T1000 (cell line): ENCODE measurements at places on chromosomes 3 and 15.

DNA sequence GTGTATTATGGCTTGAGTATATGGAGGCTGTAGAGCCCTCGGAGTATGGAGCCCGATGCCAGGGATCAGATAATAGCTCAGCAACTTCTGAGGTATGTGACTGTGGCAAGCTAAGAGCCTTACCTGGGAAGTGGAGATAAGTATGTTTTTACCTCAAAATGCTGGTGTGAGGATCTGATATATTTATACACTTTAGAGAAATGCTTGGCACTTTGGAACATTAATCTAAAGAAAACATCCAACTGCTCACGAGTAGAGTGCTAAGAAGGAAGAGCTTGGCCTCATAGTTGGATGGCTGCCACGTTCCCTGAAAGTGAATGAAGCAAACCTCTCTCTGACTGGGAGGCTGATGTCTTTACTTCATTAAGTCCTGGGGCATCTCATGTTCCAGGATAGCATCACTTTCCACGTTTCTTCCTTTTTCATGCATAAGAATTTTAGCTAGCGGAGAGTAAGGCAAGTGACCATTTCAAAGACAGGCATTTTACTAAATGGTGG lies 58.9 kb upstream of the GOLGA8J start:
- DNase-seq: no peak

DNA sequence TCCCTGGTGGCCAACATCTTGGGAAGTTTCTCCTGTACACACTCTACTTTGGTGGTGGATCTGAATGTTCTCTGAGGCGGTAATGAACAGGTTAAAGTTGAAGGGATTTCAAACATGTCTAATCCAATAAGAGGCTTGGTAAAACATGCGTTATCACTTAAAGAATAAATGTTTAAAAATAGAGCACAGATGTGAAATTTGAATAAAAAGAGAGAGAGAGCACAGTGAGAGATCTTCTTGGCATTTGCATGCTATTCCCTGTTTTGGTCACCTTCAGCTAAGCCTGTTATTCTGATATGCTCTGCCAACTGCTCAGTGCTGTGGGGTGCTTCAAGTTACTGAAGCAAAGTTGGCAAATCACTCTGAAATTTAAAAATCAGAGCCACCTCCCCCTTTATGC lies 237.7 kb upstream of the WNT5A start:
- DNase-seq: no peak

DNA sequence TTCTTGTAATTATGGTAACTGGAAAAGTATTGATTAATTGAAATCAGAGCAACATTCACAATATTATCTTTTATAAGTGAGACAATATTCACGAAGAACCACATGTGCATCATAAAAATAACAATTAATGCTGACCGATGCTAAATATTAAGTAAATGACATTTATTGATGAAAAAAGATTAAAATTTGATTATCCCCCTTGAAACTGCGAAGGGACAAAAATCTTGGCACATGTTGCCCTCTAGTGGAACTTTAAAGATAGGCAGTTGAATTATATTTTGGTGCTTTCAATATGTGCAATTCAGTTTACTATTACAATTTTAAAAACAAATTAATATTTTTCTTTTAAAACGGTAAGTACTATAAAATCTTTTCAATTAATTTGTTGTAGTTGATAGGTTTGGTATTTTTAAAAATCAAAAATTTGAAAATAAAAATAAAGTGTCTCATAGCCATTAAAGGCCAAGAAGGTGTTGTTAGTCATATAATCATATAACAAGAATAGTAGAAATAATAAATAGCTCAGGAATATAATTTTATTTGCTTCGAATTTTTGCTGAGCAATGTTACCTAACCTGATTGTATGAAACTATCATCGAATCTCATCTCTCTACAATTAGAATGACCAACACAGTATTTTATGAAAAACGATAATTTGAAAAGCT lies 270.2 kb downstream of the ROBO1 start:
- no peak for DNase-seq

- no peak for DNase-seq
These were observed 427.5 kb downstream of the VGLL3 start for GRCh38 chr3:86563400-86563970.

DNA sequence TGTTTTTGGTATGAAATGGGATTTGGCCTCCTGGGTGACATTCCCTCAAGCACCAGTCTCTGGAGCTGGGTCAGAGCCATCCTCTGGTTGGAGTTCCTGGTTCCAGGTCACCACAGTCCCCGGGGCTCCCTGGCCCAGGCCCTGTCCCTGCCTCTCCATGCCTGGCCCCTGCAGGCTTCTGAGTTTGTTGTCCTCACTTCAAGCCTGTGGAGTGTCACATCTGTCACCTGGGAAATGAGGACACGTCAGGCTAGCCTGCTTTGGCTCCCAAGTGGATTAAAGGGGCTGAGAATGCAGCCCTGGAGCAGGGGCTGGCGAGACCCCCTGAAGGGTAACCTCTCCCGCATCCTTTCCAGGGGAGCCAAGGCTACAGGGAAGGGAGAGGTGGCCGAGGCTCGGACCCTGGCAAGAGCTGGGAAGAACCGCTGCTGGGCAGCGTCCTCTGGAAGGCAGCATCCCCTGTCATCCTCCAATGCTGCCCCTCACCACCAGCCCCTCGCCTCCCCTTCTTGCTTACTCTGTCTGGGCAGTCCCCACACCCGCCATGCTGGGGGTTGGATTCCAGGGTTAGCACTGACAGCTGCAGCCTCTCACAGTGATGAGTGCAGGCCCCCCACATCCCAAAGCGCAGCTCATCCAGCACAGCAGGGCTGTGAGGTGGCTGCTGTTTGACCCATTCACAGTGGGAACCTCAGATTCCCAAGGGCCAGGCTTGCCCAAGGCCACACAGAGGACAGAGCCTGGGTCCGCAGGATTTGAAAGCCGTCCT lies 75.5 kb upstream of the IQSEC1 start:
- DNase-seq: no peak

DNA sequence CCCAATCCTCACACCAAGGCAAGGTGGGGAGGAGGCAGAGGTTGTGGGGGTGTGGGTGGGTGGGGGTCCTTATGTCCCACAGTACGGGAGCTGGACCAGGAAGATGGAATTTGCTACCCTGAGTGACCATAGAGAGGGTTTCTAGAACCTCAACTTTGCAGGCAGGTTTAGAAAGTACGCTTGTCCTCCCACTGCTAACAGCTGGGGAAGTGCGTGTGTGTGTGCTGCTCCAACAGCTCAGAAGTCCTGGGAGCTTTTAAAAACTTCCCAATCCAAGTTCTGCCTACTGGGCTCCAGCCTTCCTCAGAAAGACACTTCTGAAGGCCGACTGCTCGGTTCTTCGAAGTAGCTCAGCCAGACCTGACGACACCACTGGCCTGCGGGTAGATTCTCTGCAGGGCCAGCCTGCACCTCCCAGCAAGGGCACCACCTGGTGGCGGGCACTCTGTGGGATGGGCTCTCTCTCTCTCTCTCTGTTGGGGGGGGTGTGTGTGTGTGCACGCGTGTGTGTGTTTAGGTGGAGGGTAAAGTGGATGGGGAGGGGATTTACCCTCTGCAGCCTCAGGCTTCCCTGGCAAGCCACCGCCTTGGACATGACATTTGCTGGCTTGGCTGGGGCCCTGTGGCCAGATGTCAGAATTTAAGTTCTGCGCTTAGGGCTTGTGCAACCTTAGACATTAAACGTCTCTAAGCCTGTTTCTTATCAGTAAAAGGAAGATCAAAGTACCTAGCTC lies 15.6 kb downstream of the TMEM158 start:
- peak; percentile 63 for DNase-seq

DNA sequence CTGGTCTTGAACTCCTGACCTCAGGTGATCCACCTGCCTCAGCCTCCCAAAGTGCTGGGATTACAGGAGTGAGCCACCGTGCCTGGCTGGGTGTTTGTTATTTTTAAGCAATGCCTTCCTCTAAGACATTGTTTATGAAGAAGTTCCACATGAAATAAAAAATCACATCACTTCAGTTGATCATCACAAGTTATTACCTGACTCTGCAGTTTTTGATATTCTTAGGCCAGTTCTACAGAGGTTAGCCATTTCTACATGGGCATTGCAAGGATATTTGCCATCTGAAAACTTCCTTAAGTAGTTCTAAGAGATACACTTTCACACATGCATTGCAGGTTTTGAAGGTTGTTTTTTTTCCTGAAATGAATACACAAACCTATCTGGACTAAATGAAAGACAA lies 82.1 kb downstream of the PYDC2 start:
- no peak for DNase-seq

DNA sequence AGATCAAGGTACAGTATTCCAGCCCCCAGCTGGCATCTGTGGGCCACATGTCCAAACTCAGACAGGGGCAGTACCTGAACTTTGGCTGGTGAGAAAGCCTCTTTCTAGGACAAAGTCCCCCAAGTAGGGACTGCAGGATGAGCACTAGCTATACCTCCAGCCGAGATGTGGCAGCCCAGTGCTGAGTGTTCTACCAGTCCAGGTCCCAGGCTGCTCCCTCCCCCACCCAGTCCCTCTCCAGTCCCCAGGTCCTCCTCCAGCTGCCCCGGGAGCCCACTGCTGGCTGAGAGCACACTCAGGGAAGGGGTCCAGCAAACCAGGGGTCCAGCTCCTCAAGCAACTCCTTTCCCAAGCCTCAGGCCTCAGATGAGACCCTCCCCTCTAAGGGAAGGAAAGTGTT lies 1.5 kb downstream of the SLC26A6 start:
- no peak for DNase-seq

- no peak for DNase-seq
These were observed 101.7 kb downstream of the CD200R1L start for GRCh38 chr3:112744825-112745566.

DNA sequence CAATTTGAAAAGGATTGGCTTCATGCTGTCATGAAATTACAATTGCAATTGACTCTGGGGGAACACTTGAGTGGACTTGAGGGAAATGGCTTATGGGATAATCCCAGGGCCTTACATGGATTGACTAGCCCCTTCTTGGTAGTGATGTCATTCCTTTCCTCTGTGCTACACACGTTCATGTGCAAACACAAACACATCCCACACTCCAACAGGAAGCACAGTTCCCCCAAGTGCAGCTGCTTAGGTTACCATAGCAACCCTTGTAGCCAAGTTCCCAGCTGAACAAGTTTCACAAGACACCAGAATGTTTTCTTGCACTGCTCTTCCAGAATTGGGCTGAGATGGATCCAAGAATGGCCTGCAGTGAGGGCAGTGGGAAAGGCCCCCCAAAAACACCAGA lies 217.0 kb downstream of the ZNF621 start:
- DNase-seq: no peak

- no peak for DNase-seq
These were observed 65.0 kb downstream of the TRIM69 start for GRCh38 chr15:44801364-44801763.

DNA sequence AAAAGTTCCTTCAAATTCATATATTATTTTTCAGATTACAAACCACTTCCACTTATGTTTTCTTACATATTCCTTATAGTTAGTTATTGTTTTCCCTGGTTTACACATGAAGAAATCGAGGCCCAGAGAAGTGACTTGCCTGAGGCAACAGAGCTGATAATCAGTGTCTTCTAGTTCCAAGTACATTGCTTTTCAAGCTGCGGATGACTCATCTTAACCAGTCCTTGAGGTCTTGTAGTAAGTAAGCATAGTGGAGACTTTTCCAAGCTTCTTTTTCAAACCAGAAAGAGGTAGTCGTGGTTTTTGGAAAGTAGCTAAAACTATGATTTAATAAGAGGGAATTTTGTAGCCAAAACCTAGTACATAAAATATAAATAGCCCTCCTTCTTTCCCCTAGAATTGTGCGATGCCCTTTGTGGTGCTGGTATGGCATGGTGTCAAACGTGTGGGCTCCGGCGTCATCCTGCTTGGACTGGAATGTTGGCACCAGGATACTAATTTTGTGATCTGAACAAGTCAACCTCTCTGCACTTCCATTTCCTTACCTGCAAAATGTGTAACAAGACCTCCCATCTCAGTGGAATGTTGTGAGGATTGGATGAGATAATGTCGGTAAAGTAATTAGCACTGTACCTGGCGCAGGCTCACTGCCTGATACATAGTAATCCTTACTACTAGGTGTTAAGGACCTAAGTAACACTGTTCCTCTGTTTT lies 19.0 kb upstream of the DLG1 start:
- DNase-seq: no peak

- DNase-seq: no peak
These were observed 86.9 kb upstream of the COL8A1 start for GRCh38 chr3:99551520-99551919.
